Omental fat pad (tissue), 4 donors: ENCODE measurements at places on chromosomes 16 and 17. TPM values are rescaled to one million over a fixed set of nuclear protein-coding genes. Genes with fewer than 3 reads are reported as not detected.

The XPO6 gene
- 150 TPM for total RNA-seq

The ENPP7 gene
- not detected for total RNA-seq

The LRRC75A gene
- total RNA-seq: 3.5 TPM

The CPHXL2 gene
- not detected for total RNA-seq

The CX3CL1 gene
- 59.7 TPM for total RNA-seq

The ST3GAL2 gene
- total RNA-seq: 9.6 TPM

The KCNJ18 gene
- total RNA-seq: not detected

The KLHDC4 gene
- 27.9 TPM for total RNA-seq

The SCNN1B gene
- 2.3 TPM for total RNA-seq

The PIPOX gene
- total RNA-seq: 0.84 TPM

The GRB7 gene
- total RNA-seq: 13.0 TPM

The FLYWCH1 gene
- total RNA-seq: 29.3 TPM

The CLEC19A gene
- total RNA-seq: not detected

DNA sequence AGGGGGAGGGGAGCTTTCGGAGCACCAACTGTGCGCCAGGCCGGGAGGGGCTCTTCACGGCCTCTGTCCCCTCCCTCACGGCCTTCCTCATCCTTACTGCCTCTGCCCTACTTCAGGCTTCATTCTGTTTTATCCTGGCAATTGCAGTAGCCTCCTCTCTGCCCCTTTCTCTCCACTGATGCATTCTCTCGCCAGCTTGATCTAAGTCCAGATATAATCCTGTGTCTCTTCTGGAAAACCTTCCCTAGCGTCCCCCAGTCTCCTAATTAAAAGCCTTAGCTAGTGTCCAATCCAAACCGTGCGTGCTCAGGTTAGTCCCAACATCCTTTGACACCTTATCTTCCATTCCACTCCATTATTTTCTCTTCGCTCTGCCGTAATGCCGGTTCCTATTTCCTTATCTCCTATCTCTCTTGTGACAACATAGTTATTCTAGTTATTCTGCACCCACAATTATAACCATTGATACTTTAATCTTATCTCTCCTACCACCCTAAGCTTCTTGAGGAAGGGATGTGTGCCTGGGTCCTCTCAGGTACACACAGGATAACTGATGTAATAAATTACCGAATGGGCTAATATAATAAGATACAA, 869 bp downstream of the ZNF48 start:
- no peak for DNase-seq

DNA sequence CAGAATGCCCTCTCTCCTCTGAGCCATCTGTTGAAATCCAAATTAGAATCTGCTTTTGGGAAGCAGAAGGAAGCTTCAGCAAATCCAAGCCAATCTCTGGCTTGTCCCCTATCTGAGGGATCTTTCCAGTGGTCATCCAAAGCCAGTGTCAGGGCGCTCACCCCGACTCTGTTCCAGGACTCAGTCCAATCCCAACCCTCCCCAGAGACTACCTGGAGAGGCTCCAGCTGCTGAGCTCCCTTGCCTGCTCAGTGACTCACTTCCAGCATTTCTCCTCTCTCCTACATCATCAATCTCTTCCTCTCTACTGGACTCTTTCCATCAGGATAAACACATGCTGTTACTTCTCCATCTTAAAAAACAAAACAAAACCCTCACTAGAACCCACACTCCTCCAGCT, 2.4 kb downstream of the MATCAP1 start:
- DNase-seq: no peak

DNA sequence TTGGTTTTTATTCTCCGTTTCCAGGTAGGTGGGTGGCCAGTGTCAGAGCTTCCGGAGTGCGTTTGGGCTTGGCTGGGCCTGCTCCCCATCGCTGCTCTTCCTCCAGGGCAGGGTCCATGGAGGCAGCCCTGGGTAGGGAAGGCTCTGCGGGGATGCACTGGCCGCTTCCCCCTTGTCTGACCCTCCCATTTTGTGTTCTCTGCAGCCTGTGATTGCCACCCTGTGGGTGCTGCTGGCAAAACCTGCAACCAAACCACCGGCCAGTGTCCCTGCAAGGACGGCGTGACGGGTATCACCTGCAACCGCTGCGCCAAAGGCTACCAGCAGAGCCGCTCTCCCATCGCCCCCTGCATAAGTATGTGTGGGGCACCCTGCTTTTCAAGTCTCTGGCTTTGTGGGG, 158.3 kb downstream of the NTN1 start:
- DNase-seq: no peak

DNA sequence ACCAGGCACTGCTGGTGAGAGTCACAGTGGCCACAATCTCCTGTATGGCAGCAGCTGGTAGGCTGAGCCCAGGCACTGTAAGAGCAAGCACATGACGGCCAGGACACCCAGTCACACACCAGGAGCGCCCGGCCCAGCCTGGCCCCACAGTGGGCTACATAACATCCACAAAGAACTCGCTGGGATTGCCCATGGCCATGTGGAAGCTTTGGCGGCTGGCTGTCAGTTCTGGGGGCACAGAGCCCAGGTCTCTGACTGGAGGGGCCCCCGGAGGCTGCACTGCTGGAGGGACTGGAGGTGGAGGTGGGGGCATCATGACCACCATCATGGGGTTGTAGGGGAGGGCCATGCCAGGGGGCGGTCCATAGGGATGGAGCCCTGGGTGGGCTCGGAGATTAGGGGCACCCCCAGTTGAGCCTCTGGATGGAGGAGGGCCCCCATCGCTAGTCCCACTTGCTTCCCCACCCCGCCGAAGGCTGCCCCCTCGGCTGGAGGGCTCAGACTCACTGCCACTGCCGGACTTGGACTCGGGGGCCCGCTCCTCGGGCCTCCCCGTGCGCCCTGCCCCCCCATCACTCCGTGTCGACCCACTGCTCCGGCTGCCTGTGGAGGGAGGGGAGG, 6.1 kb downstream of the ACADVL start:
- no peak for DNase-seq

DNA sequence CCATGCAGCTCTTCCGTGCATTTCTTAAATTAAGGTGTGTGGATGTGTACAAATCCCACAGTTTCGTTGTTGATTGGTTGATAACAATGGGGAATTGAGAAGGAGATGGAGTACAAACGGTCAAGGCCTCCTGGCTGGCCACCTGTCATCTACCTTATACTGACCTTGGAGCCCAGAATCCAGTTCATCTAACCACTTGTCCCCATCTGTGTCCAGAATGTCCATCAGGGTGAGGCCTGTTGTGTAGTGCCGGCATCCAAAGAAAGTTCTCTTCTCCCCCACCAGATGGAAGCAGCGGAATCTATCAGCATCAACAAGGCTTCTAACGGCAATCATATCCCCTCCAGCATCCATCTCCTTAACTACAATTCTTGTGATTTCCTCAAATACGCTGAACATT, 1.5 kb downstream of the GSDMB start:
- DNase-seq: no peak

DNA sequence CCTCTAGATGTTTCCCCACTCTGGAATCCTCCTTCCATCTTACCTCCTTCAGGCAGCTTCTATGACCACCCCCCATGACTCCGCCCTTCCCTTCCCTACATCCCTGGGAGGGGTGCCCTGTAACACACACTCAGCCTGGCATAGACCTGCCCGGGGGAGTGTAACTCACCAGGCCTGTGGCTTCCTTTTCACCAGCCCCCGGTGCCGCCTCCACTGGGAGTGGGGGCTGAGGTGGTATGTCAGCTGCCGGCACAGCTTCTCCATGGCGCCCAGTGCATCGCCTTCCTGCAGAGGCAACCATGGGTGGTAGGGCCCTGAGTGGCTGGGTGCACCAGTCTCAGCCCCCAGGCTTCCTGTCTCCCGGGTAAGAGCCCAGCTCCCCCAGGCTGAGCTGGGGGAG, 32.3 kb downstream of the TRPV2 start:
- no peak for DNase-seq

DNA sequence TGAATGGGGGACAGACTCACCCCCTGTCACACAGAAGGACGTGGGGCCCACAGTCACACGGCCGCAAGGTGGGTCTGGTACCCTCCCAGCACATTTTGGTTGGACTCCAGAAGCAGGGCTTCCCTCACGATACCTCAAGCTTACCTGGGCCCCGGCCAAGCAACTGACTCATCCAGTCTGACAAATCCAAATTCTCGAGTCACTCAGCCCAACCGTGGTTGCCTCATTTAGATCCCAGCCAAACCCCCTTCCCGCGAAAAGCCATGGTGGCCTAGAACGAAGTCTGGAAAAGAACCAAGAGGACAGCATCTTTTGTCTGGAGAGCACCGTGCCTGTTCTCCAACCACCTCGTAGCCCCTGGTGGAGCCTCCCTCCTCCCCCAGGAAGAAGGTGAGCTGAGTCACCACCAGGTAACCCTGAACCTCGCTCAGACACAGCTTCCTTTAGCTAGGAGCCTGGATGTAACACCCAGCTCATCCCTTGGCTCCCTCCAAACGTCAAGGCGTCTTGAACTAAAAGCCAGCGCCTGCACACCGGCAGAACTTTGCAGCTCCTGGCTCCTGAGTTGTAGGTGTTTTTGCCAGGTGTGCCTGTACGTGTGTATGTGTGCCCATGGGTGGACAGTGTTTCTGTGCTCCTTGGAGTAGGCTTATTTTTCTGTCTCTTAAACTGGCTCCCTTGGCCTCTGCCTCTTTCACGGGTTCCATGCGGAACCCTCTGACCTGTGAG, 78.9 kb downstream of the CMIP start:
- peak; percentile 62 for DNase-seq

- no peak for DNase-seq
Observed at GRCh38 chr17:31525801-31526549, 134.5 kb downstream of the RAB11FIP4 start.

DNA sequence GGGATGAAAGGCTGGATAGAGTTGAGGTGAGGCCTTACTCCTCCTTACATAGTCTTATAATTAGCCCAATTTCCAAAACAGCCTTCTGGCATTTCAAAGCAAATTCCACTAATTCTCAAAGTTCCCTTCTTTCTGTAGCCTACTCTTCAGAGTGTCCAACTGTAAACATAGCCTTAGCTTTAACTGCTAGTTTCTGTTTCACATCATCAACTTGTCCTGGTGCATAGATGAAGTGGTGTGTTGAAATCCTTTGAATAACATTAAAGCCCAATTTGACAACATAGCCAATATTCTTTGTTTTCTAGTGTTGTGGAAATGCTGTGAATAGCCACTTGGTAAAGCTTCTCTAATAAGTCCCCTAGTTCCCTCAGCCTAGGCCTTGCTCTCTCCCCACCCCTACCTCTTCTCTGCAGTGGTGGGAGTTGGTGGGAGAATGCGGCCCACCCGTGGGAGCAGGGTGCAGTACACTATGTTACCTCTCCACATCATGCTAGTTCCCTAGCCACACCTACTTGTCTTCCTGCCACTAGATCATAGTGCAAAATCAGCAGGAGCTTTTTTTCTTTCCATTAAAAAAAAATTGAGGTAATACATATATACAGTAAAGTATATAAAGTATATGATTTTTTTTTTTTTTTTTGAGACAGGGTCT, 127.0 kb upstream of the HAS3 start:
- no peak for DNase-seq

DNA sequence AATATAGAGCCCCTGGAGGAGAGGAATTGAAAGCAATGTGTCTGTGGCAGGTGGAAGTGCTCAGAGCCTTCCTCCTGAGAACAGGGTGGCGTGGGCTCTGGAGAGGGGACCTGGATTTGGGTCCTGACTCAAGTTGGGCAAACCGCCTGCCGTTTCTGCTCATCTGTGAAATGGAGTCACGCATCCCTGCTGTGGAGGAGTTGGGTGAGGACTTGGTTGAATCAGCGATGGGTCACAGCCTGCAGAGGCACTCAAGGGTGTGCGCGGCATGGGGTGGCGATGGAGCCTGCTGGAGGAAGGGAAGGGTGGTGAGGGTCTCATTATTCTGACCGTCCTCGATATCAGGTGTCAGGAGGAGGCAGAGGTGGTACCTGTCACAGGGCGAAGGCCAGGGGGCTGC, 3.1 kb downstream of the ADAD2 start:
- no peak for DNase-seq

- no peak for DNase-seq
Observed at GRCh38 chr16:10646581-10647263, 48.0 kb downstream of the TEKT5 start.

- DNase-seq: no peak
Observed at GRCh38 chr17:45347444-45347843, 30.6 kb upstream of the MAP3K14 start.

- no peak for DNase-seq
Observed at GRCh38 chr17:56023851-56024250, 129.4 kb upstream of the ANKFN1 start.

- DNase-seq: no peak
Observed at GRCh38 chr17:71636644-71637043, 484.2 kb upstream of the SOX9 start.

- no peak for DNase-seq
Observed at GRCh38 chr16:57477531-57478202, 8.6 kb downstream of the DOK4 start.

DNA sequence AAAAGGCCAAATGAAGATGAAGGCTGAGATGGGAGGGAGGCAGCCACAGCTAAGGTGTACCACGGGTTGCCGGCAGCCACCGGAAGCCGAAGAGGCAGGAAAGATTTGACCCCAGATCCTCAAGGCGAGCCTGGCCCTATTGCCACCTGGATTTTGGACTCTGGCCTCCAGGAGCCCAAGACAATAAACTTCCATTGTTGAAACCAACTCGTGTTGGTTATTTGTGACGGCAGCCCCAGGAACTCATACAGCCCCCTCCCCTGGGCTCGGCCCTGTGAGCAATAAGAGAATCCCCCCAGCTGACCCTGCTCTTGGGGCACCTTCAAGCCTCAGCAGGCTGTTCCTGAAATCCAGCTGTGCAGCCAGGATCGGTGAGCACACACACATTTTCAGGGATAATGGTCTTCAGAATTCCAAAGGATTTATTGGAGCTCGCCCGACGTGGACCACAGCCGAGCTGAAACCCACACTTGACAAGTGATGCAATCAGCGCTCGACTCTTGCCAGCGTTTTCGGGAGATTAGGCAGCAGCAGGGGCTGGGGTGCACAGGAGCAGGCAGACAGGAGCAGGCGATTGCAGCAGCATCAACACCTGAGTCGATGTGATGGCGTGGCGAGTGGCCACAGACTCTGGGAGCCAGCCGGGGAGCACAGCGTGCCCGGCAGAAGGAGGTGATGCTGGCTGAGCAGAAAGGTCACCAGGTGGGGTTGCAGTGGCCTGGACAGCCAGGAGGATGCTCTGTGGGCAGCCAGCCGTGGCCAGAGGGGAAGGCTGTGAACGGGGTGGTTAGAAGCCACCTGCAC, 22.4 kb upstream of the CBX4 start:
- no peak for DNase-seq

DNA sequence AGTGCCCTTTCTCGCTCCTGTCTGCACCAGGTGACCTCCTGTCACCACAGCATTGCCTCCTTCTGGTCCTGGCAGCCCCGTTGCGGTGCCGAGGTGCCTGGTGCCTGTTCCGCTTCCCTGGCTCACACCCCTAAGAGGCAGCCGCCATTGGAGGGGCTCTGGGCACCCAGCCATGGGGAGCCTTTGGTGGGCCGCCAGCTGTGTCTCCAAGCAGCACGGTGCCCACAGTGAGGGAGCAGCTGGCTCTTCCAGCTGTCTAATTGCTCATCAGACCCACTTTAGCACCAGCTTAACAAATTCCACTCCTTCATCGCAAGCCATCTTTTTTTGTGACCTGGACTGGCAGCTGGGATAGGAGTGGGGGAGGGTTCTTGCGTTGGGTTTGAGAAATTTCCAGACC, 276.1 kb downstream of the SNX29 start:
- no peak for DNase-seq

- DNase-seq: no peak
Observed at GRCh38 chr17:28938552-28938951, 12.8 kb downstream of the PHF12 start.
